ENCODE measurements at places on chromosomes 5 and 9.

- DNase-seq: no peak
These were observed 23.7 kb downstream of the SPATA31D1 start for GRCh38 chr9:82012276-82012675.

GRCh38 chr5:55934720-55935119 is 60.0 kb downstream of the IL6ST start:
- no peak for DNase-seq

GRCh38 chr5:169260896-169261569 is 39.9 kb downstream of the SLIT3 start:
- no peak for DNase-seq

GRCh38 chr5:171747061-171747859 is 38.4 kb upstream of the SMIM23 start:
- no peak for DNase-seq

DNA sequence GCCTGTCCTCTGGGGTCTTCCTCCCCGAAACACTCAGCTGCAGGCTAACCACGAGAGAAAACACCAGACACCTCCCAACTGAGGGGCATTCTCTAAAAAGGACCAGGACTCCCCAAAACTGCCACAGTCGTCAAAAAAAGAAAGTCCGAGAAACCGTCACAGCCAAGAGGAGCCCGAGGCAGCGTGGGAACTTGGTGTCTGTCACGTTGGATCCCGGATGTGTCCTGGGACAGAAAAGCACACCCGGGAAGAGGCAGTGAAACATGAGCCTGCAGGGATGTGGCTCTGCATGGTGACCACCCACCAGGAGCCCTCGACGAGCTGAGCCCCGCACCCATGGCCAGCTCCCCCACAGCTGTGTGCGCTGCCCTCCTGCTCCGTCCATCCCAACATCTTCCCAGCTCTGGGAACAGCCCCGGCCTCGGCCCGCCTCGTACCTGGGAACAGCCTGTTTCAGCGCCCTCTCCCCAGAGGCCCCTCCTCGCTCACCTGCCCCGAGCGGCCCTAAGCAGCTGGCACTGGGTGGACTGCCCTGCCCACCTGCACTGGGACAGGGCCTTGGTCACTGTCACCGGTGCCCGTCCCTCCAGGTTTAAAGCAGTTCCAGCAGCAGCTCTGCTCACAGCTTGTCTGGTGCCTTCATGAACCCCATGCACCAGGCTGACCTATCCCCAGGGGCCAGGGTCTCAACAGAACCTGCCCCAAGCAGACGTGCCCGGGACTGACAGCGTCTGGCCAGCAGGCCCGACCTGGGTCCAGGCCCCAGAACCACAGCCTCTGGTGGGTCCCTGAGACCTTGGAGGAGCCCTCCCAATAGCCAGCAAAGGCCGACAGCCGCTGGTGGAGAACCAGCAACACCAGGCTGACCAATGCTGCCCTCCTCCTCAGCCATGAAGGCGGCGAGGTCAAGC is 10.9 kb downstream of the SLC12A7 start:
- no peak for DNase-seq

DNA sequence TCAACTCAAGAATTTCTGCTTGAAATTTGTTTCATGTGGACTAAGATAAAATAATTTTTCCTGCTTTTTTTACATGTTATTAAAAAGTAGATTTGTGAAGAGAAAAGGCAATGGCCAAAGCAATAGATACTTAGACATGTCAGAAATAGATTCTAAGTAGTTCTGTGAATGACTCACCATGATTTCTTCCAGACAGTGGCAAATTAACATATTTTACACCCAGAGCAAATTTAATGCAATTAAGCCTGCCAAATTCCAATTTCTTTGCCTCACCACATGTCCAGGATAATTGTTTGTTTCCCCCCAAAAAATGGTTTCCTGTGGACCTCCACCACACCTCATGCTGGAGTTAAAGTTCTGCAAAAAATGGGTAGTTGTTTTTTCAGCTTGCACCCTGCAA is 651.4 kb downstream of the CETN3 start:
- DNase-seq: no peak

- DNase-seq: no peak
These were observed 274.5 kb downstream of the MAST4 start for GRCh38 chr5:66870708-66871107.

DNA sequence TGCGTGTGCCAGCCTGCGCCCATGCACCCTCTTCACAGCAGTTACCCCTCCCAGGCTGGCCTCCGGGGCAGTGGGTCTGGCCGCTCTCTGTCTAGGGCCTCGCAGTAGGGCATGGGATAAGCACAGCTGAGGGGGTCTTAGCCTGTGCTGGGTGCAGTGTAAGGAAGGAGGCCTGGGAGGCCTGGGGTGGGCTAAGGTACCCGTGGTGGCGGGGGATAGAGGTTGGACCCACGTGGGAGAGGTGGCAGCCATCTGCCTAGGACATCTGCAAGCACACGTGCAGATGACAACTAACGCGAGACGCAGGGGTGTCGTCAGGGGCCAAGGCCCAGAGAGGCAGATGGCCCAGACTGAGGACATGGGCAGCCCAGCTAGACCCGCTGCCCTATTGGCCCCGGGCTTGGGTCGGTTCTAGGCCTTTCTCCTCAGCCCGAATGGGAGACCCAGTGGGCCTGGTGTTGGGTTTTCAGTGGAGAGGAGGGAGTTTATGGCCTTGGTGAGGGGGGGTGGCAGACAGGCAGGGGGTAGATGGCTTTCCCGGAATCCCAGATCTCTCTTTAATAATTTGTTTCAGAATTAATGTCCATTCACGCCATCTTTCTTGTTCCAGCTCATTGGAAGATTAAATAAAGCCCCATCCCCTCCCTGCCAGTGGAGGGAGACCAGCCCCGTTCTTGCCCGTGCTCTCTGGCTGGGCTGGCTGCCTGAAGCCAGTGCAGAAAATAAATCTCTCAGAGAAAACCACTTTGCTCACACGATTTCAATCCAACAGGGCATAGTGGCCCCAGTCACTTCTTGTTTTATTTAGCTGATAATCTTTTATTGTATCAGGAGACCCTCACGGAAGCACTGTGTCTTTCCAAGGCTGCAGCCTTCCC is 154.2 kb downstream of the GAPVD1 start:
- DNase-seq: no peak

Data from activated T-helper 1 cell treated with anti-CD3 and anti-CD28 coated beads, Interleukin-2, amount 50 U/mL, for 16 hours (primary cell).